ENCODE measurements at places on chromosomes 5 and 9.

- DNase-seq = no peak
Observed at GRCh38 chr5:173042763-173043107, 13.4 kb upstream of the CREBRF start.

DNA sequence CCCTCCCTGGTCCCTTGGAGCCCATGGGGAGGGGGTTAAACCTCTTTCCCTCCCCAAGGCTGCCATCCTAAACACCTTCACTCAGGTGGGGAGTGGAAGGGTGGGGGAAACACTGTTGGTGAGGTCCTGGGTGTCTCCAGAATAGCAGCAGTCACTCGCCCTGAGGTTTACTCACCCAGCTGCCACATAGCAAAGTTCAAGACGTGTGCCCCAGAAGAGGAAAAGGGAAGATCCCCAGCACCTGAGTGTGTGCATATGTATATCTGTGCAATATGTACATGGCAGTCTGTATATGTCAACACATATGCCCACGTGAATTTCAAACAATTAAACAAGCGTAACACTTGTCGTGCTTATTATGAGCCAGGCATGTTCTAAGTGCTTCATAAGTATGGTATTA lies 31.3 kb upstream of the SMU1 start:
- DNase-seq = no peak

- DNase-seq = peak; percentile 73
Observed at GRCh38 chr9:12631866-12632265, 61.3 kb upstream of the TYRP1 start.

DNA sequence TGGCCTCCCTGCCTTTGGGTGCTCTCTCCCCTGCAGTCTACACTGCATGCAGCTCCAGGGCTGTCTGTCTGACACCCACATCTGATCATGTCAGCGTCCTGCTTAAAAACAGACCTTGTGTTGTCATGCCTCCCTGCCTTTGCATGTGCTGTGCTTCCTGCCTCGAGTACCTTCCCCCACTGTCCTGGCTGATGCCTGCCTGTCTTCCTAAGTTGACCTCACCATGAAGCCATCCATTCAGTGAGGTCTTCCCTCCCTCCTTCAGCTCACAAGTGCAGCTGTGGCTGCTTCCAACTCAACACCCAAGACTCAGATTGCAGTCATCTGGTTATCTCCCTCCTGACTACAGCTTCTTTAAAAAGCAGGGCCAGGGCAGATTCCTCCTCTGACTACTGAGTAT lies 5.5 kb downstream of the ANGPTL2 start:
- no peak for DNase-seq

- no peak for DNase-seq
Observed at GRCh38 chr5:40409601-40410000, 270.1 kb upstream of the PTGER4 start.

- no peak for DNase-seq
Observed at GRCh38 chr9:83166372-83166771, 103.4 kb upstream of the RASEF start.

- no peak for DNase-seq
Observed at GRCh38 chr5:176190886-176191755, 47.1 kb upstream of the SIMC1 start.

- no peak for DNase-seq
Observed at GRCh38 chr5:3858524-3858923, 262.9 kb downstream of the IRX1 start.

DNA sequence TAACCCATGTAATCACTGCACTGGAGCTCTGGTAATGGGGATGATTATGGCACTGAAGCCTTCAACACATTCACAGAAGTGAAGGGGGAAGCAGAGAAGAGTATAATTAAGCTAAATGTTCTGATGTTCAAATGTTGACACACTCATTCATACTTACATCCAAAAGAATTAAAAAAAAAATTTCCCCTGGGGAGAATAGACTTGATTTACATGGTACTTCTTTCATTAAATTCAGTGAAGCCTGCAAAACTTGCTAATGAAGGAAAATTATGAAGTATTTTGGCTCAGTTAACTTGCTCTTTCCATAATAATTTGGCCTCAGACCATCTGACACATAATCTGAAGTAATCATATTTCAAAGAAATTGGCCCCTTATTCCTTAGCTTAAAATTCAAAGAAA lies 428.8 kb downstream of the SH3GL2 start:
- no peak for DNase-seq

GRCh38 chr5:179679014-179679674 lies 1.7 kb downstream of the CBY3 start:
- DNase-seq = no peak

GRCh38 chr5:5652181-5652580 lies 229.7 kb downstream of the ICE1 start:
- no peak for DNase-seq

- no peak for DNase-seq
Observed at GRCh38 chr9:107932601-107933000, 443.0 kb upstream of the KLF4 start.

GRCh38 chr5:53616939-53617549 lies 56.6 kb downstream of the NDUFS4 start:
- DNase-seq = peak; percentile 7

- DNase-seq = no peak
Observed at GRCh38 chr5:67154556-67155206, 41.9 kb downstream of the CD180 start.

- DNase-seq = no peak
Observed at GRCh38 chr5:107028938-107029337, 641.8 kb downstream of the EFNA5 start.

- no peak for DNase-seq
Observed at GRCh38 chr9:8570776-8571175, 771.2 kb upstream of the DMAC1 start.

DNA sequence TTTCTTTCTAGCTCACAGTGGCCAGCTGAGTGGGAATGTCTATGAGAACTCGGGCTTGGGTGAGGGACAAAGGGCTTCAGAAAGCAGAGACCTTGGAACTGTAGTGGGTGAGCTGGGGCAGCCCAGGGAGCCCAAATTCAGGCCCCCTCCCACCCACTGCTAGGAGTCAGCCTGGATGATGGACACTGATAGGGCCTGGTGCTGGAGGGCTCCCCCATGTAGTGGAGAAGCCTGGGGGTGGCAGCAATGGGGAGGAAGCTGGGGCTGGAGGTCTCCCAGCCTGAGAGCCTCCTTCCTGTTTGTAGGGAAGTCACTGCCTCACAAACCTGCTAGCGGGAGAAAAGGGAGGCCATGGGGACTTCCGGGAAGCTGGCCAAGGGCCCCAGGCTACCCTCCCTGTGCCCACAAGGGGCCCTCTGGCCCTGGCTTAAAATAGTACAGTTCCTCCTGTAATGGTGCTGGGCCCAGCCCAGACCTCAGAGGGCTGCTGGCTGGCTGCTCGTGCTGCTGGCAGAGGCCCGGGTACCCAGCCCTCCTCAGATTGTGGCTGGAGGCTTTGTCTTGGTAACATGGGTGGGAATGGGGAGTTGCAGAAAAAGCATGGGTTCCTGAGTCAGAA lies 6.3 kb upstream of the NR5A1 start:
- no peak for DNase-seq

DNA sequence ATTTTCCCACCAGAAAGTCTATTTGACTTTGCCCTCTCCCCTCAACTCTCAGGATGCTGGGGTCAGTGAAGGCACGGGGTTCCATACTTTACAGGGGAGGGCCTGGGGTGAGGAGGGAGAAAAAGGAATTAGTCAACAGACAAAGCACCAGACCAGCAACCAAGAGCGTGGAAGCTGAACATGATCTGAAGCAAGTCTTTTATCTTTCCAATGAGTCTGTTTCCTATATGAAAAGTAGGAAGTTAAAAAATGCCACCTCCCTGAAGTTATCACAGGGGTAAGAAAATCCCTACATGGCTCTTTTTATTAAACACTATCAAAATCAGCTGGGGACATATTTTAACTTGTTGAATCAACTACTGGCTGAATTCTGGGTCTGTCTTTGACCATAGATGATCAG lies 337.0 kb downstream of the TRPM3 start:
- DNase-seq = no peak

- no peak for DNase-seq
Observed at GRCh38 chr5:146703899-146704298, 174.7 kb downstream of the PPP2R2B start.

Measured in ACHN (cell line).